ENCODE measurements at places on chromosomes 6 and 20. TPM values are rescaled to one million over a fixed set of nuclear protein-coding genes. Genes with fewer than 3 reads are reported as not detected.

DNA sequence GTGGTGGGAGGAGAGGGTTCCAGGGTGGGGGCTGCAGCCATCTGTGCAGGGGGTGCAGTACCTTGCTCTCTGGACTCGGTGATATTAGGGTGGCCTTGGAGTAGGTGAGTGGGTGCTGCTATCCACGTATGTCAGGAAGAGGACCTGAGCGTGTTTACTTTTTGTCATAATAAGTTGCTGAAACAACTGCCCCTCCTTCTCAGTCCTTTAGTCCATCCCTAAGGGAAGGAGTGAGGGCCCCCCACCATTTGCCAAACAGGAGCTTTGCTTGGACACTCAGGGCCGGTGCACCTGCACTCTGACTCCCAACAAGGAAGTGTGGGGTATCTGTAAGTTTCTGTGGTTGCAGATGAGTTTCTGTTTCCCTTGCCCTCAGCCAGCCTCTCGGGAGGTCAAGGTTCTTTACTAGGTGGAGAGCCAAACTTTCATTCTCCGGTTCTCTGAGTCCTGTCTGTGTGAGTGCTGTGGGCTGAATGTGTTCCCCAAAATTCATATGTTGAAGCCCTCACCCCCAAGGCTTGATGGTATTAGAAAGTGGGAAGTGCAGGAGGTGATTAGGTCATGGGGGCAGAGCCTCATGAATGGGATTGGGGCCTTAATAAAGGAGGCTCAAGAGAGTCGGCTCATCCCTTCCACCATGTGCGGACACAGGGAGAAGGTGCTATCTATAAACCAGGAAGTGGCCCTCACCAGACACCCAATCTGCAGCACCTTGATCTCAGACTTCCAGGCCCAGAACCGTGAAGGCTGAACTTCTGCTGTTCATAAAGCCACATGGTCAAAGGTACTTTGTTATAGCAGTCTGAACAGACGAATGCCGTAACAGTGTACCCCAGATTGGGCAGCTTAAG, 19.6 kb upstream of the CCR6 start:
- no peak for DNase-seq

- DNase-seq, result no peak
Measured at GRCh38 chr6:90488816-90489215, 98.1 kb downstream of the MAP3K7 start.

- no peak for DNase-seq
Measured at GRCh38 chr20:57938158-57939108, 228.6 kb upstream of the PMEPA1 start.

DNA sequence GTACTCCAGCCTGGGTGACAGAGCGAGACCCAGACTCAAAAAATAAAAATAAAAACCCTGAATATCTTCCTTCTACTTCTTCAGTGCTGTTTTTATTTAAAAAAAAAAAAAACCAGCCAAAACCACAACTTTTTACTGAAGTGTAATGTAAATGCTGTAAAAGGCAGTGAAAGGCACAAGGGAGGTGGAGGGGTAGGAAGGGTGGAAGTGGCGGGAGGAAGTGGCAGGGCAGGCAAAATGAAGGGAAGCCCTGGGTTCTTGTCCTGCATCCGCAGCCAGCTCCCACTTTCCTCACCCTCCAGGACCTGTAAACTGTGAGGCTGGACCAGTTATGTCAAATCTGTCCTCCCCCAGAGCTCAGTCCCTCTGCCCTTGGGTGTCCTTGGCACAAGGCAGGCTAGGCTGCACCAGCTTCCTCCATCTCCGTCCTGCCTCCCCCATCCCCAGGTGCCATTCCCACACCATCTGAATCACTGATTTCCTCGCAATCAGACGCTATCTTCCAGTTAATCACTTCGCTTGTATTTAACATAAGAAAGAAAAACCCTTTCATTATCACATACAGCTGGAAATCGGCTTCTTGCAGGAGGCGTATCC, 13.7 kb upstream of the PANK2 start:
- DNase-seq, result no peak

- no peak for DNase-seq
Measured at GRCh38 chr6:114785235-114786127, 442.7 kb upstream of the HS3ST5 start.

DNA sequence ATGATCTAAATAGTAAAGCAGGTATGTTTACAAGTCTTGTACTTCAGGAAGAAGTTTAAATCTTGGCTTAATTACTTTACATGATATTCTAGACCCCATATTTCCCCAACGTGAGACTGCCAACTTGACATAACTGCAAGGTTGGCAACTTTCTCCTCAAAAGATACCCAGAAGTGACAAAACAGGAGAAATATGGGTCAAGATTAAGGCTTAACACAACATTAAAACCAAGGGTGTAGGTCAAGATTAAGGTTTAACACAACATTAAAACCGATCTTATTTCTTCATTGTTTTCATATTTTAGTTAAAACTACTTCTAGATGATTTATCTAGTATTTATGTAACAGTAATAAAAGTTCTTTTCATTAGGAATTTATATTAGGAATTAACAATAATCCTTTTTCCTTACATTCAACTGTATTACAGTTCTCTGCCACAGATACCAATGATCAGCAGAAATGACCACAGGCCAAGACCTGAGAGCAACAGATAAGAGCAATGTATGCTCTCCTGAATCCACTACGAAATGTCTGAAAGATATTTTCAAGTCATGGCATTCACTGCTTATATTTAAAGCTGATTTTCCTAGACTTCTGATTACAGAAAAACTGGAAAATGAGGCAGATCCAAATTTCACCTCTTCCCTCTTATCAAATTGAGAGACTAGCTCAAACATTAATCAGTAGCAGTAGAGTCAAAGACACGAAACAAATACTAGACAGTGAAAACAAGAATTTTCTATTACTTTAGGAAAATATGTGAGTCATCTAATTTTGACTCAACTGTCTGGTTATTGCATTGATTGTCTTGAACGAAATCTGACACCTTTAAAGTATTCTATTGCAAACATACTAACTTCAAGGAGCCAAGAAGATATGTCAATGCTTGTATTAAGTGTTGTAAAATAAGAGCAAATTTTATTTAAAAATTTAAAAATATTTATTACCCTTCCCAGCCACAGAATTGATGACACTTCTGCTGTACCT, 72.3 kb downstream of the RNGTT start:
- DNase-seq, result no peak

GRCh38 chr6:40308533-40309306, 278.4 kb downstream of the LRFN2 start:
- peak; percentile 30 for DNase-seq

- DNase-seq, result no peak
Measured at GRCh38 chr6:3370361-3371221, 86.3 kb downstream of the SLC22A23 start.

DNA sequence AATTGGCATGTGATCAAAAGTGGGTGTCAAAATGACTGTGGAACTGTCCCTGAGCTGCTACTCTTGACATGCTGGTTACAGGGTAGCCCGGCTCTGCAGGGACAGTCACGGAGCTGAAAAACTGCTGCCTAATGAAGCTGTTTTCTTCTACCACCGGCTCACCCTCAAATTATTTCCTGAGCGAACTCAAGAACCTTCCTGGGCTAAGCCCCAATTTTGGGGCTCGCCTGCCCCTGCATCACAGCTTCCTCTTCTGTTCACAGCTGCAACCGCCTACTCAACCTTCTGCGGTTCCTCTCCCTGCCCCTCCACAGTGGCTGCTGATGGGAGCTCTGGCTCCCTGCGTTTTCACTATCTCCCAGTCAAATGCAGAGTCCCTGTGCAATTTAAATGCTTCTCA, 110.8 kb upstream of the MLN start:
- DNase-seq, result no peak

DNA sequence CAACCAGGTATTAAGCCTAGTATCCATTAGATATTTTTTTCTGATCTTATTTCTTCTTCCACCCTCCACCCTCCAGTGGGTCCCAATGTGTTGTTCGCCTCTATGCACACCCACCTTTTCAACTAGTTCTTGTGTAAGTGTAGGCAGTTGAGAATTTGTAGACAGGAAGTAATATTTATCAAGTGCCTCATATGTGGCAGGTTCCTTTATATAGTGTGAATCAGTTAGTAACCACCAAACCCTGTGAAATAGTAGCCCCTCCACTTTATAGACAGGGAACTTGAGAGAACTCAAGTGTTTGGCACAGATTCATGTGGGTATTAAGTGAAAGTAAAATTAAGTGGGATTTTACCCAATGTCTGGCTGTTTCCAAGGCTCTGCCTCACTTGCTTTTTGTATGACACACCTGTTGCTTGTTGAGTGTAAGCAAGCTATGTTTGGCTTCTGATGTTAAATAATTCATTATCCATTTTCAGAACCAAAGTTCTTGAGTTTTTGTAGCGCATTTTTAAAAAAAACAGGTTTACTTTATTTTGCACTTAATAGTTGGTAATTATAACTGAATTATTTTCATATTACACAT, 24.8 kb downstream of the AFDN start:
- DNase-seq, result no peak

DNA sequence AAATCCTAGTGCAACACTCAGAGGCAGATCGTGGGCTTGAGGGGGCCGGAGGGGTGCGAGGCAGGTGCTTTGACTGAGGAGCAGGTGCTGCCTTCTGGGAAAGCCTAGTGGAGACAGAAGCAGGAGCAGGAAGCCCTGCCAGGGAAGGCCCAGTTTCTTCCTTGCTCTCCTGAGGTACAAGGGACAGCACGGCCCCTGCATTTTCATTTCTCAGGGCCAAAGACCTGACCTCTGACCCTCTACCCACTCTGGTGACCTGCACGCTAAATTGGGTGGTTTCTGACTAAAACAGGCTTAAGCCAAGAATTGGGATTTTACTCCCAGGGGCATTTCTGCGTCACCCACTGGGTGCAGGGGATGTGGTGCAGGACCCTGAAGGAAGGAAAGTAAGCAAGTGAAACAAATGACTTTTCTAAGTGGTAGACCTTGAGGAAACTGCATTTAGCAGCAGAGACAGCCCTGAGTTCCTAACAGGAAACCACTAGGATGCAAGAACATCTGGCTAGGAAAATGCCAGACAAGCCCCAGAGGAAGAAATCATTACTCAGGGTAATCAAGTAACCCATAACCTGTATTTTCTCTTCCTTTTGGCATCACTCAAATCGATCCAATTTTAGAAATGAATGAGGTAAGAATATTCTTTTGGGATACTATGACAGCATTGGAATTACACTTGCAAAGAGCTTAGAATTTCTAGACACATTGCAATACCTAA, 141.7 kb downstream of the CD164 start:
- DNase-seq, result no peak

DNA sequence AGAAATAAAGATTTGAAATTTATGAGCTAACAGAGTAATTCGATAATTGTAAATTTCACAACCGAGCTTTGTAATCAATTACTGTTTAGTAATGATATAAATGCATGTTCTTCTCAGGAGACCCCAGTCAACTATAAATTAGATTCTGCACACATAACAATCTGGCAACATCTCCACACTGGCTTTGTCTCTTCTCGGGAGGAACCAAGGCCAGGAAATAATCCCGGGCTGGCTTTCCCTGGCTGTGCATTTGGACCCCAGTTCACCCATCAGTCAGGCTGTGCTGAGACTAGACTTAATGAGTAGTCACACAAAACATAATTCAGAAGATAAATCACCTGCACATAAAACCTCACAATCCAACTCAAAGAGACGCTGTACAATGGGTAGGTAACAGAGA, 65.5 kb downstream of the PTPRT start:
- DNase-seq, result no peak

DNA sequence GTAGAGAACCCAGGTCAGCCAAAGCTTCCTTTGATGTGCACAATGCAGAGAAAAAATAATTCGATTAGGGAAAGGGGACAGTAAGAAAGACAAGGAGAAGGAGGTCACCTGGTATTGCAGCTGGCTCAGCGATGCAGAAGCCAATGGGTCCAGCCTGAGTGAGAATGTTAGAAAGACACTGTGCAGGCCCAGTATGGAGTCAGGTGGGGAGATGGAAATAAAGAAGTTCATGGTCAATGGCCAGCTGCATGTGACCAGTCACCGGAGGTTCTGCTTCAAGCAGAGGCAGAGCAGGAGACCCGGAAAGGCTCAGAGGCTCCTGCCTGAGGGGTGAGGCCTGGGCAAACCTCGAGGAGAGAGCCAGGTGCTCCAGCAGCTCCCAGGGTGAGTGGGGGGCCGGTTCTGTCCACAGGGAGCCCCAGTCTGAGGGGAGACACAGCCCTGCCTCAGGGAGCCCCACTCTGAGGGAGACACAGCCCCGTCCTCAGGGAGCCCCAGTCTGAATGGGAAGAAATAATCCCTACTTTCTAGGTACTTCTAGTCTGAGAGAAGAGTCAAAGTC, 51.3 kb downstream of the LRFN2 start:
- no peak for DNase-seq

DNA sequence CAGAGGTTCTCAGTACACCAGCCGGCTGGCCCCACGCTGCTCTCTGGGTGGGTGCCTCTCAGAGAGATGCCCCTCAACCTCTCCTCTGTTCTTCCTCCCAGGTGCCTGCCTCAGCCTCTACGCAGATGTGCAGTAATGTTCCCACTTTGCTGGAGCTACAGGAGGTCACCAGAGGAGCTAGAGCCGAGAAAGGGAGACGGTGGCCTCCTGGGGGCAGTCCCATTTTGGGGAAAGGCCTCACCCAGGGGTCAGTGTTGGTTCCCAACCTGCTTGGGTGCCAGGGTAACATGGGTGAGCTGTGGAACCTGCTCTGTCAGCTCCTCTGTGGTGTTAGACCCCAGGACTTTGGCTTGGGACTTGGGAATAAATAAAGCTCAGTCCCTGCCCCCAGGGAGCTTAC, 145.3 kb upstream of the MLN start:
- no peak for DNase-seq

- no peak for DNase-seq
Measured at GRCh38 chr6:54204921-54205591, 93.8 kb downstream of the MLIP start.

- DNase-seq, result no peak
Measured at GRCh38 chr6:73074175-73074574, 151.1 kb downstream of the KHDC1L start.

DNA sequence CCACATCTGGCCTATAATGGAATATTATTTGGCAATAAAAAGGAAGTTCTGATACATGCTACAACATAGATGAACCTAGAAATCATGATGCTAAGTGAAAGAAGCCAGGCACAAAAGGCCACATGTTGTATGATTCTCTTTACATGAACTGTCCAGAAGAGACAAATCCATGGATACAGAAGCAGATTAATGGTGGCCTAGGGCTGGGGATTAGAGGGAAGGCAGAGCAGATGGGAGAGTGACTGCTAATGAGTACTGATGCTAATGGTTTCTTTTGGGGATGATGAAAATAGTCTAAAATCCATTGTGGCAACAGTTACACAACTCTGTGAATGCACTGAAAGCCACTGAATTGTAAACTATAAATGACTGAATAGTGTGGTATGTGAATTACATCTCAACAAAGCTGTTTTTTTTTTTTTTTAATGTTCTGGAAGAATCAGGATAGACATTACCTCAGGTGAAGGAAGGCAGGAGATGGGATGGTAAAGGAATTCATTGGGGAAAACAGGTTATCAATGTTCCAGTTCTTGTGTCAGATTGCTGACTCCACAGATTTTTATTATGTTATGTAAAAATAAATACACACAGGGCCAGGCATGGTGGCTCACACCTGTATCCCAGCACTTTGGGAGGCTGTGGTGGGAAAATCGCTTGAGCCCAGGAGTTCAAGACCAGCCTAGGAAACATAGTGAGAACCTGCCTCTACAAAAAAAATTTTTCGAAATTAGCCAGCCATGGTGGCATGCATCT, 8.9 kb upstream of the SOX12 start:
- DNase-seq, result no peak

GRCh38 chr6:12483712-12484111, 193.6 kb downstream of the EDN1 start:
- DNase-seq, result peak; percentile 65

Gene RTF2
- 70.0 TPM for total RNA-seq

Gene TOX2
- 0.12 TPM for total RNA-seq

Gene RBM24
- 1.0 TPM for total RNA-seq

Gene IL17A
- total RNA-seq, result not detected

Gene TCP11
- total RNA-seq, result not detected

Gene C6orf163
- total RNA-seq, result 0.12 TPM

Gene INSM1
- total RNA-seq, result 0.18 TPM

Gene TNF
- not detected for total RNA-seq

Gene ZC2HC1B
- total RNA-seq, result not detected
